ENCODE measurements at places on chromosomes 6 and 20.

DNA sequence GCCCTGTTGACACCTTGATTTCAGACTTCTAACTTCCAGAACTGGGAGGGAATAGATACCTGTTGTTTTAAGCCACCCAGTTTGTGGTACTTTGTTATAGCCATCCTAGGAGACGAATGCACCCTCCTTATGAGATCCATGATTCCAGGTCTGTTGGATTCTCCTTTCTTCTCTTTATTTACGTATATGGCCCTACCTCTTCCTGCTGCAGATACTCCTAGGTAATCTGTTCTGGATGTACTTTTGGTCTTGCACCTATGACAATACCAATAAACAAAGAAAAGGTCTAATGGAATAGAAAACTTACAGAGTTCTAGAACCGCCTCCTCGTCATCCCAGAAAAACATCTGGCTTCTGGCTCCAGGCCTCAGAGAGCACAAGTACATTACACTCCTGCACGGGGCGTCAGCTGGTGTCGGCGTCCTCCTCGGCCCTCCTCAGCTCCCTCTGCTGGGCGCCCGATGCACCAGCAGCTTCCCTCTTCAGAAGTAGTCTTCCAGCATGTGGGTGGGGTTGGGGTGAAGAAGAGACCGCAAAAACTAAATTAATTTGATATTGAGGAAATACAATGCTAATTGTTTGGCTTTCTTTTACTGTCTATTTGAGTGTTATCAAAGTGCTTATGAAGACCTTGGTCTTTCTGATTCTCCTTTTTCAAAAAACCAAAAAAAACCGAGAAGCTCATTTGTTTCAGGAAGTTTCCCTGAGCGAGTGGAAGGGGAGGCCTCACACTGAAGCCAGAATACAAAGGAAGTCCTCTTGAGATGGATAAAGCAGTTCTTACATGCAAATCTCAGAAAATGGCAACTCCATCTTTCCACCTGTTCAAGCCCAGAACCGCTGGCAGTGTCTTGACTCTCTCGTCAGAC lies 9.7 kb upstream of the ATXN1 start:
- DNase-seq: peak; percentile 84

DNA sequence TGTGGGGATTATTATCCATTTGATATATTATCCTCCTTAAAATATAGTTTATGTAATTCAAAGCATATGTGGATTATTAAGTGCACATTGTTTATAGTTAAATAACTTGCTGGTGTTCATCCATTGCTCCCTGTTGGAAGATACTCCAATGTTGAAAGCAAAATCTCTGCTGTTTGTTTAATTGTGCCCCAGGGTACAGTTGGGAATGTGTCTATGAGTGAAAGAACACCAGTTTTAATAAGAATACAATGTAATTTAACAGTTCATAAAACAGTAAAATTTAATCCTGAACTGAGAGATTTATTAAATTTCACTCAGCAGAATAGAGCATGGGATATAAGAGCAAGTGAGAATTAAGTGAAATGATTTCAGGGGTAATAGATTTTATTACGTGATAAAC lies 364.9 kb downstream of the GRIK2 start:
- no peak for DNase-seq

- no peak for DNase-seq
Measured at GRCh38 chr6:75114806-75115205, 91.0 kb downstream of the COL12A1 start.

DNA sequence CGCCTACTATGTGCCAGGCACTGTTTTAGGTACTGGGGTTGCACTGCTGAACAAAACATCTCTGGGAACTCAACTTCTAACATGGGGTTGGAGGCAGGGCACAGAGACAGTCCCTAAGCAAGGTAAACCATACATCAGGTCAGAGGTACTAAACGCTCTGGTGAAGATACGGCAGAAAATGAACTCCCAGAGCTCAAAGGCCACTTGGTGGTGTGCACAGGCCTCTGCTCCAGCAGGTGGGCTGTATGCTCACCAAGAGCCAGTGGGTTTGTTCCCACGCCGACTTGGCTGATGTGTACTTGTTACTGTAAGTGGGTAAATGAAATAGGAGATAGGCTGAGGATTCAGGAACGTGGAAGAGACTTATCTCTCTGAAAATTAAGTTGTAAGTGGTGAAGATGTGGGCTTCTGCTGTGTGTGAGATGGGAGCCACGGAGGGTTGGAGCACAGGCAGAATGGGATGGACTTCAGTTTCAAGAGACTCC lies 133.4 kb downstream of the PREX1 start:
- no peak for DNase-seq

DNA sequence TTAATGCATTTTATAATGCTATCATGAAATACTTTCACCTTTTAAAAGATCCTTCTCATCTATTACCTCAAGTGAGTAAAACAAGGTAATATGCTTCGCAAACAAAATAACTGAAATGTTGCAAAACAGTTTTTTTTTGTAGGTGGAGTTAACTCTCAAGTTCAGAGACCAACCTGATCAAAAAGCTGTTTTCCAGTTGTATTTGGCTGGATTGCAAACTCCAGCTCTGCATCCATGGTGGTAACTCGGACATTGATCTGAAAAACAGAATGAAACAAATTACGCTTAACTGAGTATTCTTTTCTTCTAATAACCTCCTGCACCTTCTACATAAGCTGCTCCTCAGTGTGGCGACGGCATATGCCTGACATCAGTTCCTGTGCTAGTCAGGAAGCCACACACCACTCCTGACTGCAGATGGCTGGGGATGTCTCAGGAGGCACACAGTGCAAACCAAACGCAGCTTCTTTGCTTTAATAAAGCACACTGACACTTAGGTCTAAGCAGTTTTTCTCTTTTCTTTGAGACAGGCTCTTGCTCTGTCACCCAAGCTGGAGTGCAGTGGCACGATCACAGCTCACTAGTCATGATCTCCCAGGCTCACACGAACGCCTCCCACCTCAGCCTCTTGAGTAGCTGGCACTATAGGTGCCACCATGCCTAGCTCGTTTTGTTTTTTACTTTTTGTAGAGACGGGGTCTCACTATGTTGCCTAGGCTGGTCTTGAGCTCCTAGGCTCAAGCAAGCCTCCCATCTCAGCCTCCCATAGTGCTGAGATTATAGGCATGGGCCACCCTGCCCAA lies 29.9 kb downstream of the EZR start:
- DNase-seq: peak; percentile 48

DNA sequence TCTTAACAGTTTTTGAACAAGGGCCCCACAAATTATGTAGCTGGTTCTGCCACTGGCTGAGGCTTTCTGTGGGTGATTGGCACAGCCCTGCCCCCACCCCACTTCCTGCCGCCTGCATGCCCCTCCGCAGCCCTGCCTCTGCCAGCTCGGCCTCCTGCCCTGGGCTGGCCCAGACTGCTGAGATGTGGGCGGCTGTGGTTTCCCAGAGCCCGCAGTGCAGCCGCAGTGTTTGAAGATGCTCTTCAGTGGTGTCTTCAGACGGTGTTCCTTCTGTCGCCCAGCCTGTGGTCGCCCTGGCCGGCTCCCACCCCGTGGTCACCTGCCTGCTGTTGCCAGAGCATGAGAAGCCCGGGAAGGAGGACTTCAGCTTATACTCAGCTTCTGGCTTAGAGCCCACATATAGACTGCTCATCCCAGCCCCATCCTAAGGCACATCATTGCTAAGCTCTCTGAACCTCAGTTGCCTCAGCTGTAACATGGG lies 154.3 kb downstream of the VEGFA start:
- DNase-seq: peak; percentile 70

DNA sequence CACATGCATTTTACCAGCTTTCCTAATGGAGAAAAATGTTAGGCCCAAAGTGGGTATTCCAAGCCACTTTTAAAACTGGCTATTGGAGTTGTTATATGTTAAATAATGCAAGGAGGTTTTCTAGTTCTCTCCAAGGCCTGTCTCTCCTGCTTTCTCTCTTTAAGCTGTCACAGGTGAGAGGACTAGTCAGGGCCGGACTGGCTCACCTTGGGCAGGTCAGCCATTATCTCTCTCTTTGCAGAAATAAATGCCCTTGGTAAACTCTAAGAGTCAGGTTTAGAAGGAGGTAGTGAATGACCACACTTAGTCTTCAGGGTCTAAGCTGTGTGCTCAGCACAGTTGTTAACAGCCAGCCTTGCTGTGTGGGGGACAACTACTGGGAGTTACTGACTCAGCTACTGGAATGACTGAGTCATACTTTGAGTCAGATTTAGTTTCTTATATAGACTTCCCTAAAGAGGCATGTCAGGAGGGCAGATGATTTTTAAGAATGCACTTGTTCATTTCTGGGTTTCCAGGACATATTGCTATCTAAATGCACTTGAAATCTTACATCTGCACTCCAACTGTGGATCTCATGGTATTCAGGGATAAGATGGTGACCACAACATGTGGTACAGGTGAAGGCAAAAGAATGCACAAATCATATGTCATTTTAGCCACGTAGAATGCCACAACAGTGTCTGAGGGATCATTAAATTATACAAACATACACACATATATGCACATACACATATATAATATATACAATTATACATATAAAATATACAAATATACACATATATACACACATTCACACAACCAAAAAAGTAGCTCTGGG lies 719.4 kb downstream of the EPM2A start:
- DNase-seq: peak; percentile 86

DNA sequence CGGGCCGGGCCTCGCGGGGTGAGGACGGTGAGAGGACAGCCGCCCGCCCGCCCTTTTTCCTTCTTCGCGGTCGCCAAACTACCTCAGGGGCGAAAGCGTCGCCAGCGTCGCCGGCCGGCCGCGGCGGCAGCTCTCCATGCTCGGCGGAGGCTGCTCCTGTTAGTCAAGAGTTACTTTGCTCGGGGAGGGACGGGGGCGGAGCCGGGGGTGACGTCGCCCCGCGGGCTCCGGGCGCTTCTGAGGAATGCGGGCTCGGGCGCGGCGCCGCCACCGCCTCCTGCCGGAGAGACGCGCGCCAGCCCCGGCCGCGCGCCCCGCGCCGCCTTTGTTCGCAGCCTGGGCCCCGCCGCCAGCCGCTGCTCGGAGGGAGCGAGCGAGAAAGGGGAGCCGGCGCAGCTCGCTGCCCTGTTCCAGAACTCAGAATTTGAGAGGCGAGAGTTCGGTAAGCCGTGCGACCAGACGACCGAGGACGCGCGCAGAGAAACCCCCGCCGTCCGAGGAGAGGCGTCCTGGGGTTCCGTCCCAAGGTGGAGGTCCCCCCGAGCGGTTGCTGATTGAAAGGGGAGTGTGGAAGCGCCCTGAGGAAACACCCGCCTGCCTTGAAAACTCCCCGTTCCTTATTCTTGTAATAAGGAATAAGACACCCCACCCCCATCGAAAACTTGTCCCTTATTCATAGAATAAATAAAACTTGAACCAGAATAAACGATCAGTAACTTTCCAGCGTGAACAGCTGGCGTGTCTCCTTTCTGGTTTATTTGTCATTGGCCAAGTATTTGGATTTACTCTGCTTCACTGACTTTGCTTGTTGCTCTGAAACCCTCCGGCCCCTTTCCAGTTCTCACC lies at the start of gene PTPRK:
Gene PTPRK, minus strand, starts transcription at position 164 of the 846 bp plus-strand sequence. CDS start 241 bp downstream, outside the sequence.
- peak; percentile 89 for DNase-seq

DNA sequence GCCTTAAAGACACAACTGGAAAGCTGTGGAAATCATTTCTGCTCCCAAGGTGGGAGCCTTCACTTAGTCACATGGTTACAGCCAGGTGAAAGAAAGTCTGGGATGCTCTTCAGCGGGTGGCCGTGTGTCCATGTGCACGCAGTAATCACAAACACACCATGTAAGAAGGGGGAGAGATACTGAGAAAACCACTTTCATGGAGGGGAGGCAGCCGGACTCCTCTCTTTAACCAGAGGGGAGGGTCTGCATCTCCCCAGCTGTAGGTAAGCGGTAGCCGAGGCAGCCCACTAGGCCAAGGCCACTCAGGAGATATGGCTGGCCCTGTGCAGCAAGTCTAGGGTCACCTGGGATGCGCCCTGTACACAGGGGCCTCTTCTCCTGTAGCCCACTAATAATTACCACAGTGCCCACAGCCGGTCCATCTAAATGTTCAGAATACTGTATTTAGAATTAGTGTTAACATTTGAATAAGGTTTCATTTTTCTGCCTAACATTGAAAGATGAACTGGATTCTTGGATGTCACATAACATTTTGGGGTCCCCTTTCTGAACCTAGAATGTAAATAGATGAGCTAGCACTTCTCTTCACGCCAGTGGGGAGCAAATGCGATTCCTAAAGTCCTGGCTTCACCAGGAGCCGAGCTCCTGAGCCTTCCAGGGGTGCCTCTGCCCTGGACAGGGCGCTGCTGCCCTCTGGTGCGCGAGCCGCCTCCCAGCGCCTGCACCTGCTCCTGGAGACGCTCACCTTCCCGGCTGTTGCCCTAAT lies 15.9 kb downstream of the GPR31 start:
- DNase-seq: peak; percentile 44

GRCh38 chr6:148888856-148889255 lies 142.0 kb downstream of the UST start:
- DNase-seq: no peak

- peak; percentile 60 for DNase-seq
Measured at GRCh38 chr6:37259191-37259590, 1.2 kb upstream of the TMEM217 start.

DNA sequence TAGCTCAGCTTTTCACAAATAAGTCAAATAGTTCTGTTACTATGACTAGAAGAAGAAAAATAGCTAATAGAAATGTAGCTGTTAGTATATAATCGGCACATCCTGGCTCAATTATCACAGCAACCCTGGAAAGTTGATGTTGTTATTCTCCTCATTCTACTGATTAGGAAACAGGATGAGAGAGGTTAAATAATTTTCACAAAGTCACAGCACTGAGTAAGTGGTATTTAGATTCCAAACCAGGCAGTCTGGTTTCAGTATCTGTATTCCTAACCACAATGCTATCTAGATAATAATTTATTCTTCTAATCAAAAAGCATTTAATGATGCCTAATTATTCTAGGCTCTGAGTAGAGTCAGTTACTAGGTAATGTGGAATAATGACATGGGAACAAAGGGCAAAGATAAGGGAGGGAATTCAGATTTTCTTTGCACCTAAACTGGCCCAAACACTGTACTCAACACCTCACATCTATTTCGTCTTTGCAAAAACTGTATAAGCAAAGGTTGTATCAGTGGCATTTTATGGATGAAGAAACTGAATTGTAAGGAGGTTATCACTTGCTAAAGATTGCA lies 51.3 kb downstream of the PDE7B start:
- no peak for DNase-seq

DNA sequence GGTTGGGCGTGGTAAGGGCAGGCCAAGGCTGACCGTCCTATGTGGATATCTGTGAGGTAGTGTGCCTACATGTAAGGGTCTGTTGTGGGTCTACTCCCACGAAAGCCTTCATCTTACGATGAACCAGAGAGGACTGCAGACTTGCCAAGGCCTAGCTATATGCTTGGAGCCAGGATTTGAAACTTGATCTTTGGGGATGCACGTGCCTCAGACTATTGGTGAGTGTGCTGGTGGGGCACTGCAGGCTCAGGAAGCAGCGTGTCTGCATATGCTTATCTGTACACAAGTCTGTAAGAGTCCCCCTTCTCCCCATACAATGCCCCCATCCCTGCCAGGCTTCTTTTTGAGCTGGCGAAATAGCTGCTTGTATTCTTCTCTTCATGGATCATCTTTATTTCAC lies 17.9 kb downstream of the PLCG1 start:
- DNase-seq: no peak

GRCh38 chr6:17565399-17565798 lies 34.7 kb upstream of the FAM8A1 start:
- no peak for DNase-seq
